ENCODE measurements at places on chromosomes 4 and X.

- DNase-seq = no peak
Measured at GRCh38 chr4:117692538-117692937, 341.7 kb upstream of the NDST3 start.

- DNase-seq = no peak
Measured at GRCh38 chr4:57094832-57095223, 15.4 kb downstream of the IGFBP7 start.

GRCh38 chrX:75623535-75623934, 100.7 kb upstream of the ZDHHC15 start:
- DNase-seq = no peak

DNA sequence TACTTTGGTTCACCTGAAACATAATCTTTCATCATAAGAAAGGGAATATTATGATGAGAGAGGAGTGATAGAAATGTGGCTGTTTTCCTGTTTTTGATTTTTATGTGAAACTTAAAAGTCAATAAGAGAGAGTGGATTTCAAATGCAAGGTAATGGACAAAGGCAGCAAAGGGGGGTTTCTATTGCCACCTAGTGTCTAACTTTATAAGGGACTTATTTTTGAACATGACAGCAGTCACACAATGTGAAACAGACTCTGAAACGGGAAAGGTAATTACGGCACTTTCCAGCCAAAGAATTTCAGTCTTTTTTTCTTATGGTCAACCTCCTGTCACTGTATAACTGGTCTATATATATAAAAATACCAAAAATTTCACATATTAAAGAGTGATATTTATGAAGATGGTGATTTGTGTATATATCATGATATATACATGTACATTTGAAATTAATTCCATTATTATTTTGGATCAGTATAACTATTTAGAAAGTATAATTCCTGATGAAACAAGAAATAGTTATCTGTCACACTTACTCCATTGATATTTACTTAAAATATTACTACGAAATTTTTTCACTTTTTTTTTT, 127.1 kb downstream of the FBXO8 start:
- DNase-seq = no peak

- DNase-seq = no peak
Measured at GRCh38 chr4:1792832-1793495, at the start of gene FGFR3. FGFR3 (plus strand) TSS chr4:1793293; CDS start chr4:1793935, 642 bp downstream.

DNA sequence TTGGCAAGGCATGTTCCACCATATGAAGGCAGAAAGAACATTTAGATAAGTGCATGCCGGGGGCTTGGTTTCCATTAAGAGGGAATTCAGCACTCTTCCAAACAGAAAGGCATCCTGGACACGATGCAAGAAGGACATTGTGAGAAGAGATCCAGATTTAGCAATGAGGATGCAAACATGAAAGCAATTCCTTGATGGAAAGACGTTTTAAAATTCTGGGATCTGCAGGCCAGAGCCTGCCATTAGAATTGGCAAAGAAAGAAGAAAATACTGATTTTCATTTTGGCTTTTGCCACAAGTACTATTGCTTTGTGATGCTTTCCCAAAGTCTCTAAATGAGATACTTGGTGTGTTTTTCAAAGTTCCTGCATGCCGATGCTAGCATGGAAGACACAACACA, 367.6 kb downstream of the PPP3CA start:
- DNase-seq = no peak

DNA sequence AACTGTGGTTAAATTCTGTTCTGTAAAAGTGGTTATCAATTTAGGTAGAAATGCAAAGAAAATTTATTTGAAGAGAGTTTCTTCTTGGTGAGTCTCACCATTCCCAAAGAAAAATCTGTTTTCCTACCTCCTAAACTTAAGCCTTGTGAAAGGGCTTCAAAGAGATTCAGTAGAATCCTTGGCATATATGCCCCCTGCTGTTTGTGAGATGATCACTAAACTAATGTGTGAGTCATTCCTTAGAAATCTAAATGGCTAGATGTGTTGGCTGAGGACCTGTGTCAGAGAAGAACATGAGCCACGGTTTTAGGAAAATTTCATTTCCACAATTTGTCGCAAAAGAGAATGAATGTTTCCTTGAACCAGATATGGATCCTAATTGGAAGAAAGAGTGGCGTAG, 260.9 kb downstream of the SLC7A11 start:
- no peak for DNase-seq

DNA sequence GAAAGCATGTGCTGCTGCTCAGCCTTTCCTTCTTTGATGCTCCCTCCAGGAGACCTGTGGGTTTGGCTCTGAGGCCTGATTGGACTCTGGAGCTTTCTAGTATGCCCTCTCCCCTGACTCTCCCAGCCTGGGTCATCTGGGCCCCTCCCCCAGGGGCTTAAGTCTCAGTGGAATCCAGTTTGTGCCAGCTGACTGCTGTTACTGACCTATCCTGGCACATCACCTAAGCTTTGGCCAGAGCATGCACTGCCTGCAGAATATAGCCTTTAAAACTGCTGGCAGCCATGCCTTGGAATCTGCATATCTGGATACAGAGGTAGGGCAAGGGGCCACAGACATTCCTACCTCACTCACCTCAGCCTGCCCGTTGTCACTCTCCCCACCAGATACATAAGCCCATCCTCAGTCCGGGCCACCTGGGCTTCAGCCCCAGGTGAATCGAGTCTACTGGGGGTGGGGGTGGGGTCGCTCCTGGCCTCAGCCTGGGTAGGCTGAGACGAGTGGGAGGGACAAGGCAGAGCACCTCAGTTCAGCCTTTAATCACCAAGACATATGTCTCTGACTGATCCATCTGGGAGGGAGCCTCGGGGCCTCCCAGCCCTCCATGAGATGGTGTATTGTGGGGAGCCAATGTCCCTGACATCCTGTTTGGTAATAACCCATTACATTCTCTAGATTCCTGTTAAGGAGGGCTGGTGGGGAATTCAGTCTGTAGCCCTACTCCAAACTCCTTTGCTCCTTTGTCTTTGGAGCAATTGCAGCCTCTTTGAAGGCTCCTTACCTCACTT, 61.2 kb downstream of the STARD8 start:
- no peak for DNase-seq

- DNase-seq = no peak
Measured at GRCh38 chrX:13697455-13697854, 8.5 kb downstream of the RAB9A start.

- no peak for DNase-seq
Measured at GRCh38 chrX:64152857-64153256, 52.7 kb downstream of the AMER1 start.

DNA sequence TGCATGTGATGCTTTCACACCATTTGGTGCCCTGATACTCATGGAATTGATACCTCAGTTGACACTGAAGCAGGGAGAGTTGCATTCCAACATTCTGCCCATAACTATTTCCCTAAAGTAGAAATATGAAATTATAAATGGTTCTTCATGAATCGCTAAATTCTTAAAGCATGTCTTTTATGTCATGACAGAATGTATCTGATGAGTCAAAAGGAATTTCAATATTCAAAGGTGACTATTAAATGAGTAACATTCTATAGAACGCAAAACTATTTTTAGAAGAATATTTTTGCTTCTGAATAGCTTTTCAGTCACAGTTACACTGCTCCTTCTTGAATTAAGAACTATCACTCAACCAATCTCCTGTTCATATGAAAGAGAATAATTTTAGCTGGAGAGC, 152.8 kb downstream of the ADGRA3 start:
- no peak for DNase-seq

DNA sequence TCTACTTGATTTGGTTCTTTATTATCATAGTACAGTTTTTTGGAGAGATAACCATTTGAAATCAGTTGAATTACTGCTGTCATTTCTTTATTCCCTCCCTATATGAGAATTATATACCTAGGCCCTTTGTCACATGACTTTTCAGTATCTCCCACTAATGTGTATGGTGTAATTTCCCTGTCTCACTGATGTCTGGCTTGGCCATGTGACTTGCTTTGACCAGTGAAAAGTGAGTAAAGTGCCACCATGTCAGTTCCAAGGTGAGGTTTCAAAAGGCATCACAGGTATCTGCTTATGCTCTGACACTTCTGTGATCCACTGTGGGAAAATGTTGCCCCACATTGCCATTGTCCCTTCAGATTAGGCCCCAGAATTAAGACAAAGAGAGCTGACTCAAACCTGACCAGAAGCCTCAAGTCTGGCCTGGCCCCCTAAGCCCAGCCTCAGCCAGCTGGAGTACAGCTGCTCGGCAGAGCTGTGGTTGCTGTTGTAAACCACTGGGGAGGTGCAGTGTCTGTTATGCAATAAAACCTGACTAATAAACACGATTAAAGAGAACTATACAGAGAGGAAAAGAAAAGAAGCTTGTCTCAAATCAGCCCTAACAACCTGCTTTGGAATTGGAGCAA, 27.5 kb downstream of the SETD7 start:
- no peak for DNase-seq

GRCh38 chrX:47214435-47215077, 3.9 kb upstream of the CDK16 start:
- DNase-seq = no peak

- no peak for DNase-seq
Measured at GRCh38 chrX:46572340-46572936, 1.1 kb upstream of the CHST7 start.

Data from activated CD4-positive, alpha-beta T cell treated with anti-CD3 and anti-CD28 coated beads, Interleukin-2, amount 50 U/mL, for 24 hours (primary cell).